Activated naive CD4-positive, alpha-beta T cell treated with anti-CD3 and anti-CD28 coated beads for 36 hours (primary cell): ENCODE measurements at places on chromosomes 2 and 18.

DNA sequence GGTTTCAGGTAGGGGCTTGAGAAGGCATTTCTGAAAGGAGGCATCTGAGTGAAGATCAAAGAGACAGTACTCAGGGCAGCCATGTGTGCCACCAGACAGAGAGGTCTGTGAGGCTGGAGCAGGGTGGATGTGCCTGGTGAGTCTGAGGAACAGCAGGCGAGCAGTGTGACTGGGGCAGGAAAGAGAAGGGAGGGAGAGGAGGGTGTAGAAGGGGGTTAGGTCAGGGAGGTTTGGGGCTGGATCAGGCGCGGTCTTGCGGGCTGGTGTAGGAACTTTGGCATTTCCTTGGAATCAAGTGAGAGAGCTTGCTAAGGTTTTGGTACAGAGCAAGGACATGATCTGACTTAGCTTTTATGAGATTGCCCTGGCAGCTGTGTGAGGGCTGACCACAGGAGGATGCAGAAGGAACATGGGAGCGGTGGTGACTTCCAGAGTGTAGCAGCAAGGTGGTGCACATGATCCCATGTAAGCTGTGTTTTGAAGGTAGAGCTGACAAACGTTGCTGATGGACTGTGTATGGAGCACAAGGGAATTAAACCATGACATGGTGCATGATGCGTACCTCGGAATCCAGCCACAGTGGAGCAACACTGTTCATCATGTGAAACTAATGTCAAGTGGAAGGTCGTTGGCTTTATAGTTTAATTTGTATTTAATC, 13.9 kb downstream of the RAB31 start:
- no peak overlapping the region for H3K4me3 ChIP-seq
- H3K36me3 ChIP-seq: no peaks in the 10 kb centered on the region
- no peaks in the 10 kb centered on the region for H3K4me1 ChIP-seq
- peaks cover 14% of the 10 kb centered on the region for H3K27me3 ChIP-seq

DNA sequence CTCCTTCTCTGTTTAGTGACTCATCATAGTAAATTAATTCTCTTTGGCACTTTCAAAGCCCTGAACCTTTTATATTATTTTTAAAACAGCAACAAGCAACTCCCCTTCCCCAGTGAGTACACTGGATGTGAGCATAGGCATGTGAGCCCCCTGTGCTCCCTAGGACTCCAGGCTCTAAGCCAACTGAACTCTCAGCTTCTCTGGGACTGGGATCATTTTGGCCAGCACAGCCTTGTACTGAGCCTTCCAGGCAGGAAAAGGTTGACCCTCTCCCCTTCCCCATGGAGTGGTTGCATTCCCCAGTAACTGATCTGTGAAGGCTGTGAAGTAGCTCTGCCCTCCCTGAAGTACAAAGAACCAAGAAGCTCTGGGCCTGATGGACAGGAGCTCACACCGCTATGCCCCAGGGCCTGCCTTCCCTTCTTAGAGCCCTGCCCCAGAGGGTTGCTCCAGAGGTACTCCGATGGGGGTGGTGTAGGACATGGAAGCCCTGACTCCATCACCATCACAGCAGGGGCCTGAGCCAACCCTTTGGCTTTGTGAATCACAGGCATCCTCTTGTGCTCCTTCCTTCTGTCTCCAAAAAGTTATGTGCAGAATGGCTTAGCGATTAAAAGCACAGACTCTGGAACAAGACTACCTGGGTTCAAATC, 57.8 kb downstream of the ADD2 start:
- no peaks in the 10 kb centered on the region for H3K36me3 ChIP-seq
- H3K4me3 ChIP-seq: no peak overlapping the region
- H3K4me1 ChIP-seq: peaks cover 7% of the 10 kb centered on the region
- no peaks in the 10 kb centered on the region for H3K27me3 ChIP-seq
- no peak overlapping the region for H3K27ac ChIP-seq

DNA sequence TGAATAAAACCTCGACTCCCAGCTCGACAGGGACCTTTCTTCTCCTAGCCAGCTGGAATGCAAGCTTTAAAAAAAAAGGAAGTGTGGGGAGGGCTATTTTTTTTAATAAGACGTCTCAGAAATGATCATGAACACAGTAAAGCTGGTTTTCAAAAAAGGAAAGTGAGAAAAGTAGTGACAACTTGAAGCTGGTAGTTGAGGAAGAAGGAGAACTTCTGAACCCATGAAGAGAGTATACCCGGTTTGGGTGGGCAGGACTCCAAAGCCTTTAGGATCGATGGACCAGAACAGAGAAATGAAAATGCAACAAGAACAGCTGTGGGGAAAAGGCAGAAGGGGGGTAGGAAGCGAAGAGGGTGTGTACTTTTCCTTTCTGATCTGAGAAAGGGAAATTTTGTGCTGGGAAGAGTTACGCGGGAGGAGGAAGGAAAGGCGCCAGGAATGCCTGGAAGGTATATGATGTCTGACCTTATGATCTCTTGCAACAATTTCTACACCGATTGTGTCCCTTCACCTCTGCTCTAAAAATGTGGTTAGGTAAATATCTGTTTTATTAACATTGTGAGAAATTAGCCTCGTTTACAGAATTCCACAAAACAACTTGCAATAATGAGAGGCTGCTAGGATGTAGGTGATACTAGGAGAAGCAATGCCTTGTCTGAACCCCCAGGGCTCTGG, 22.6 kb upstream of the CYP1B1 start:
- DNase-seq: no peak
- peaks cover 7% of the 10 kb centered on the region for H3K4me1 ChIP-seq
- H3K27me3 ChIP-seq: peaks cover 65% of the 10 kb centered on the region
- H3K27ac ChIP-seq: no peak overlapping the region
- peaks cover 2% of the 10 kb centered on the region for H3K36me3 ChIP-seq
- no peak overlapping the region for H3K4me3 ChIP-seq

- no peak overlapping the region for H3K27ac ChIP-seq
- H3K27me3 ChIP-seq: no peaks in the 10 kb centered on the region
- H3K4me1 ChIP-seq: no peaks in the 10 kb centered on the region
These were observed 17.2 kb upstream of the GPC1 start for GRCh38 chr2:240418311-240418710.

DNA sequence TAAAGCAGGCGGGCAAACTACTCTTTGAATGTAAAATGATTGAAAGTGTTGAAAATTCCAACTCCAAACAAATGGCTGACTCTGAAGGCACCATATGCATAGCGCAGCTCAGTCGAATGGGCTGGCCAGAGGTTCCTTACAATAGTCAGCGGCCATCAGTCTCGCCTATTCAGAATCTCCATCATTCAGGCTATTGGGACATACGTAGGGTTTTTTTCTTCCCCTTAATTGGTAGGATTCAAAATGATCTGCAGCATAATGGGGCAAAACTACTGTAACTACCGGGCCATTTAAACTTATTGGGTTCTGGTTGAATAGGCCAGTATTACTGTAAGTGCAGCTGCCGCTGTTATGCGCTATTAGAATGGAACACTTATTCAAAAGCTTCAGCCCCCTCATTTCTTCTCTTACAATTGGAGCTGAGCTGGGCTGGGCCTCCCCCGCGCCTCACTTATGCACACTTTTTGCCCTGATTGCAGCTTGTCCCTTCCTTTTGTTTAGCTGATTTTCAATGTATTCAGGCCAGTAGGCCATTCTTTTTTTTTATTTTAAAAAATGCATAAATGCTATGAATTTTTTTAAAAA, 40.4 kb downstream of the SLC9A4 start:
- H3K27me3 ChIP-seq: peaks cover 7% of the 10 kb centered on the region
- peaks cover 17% of the 10 kb centered on the region for H3K4me1 ChIP-seq
- H3K4me3 ChIP-seq: no peak overlapping the region
- no peaks in the 10 kb centered on the region for H3K36me3 ChIP-seq
- DNase-seq: no peak
- H3K27ac ChIP-seq: no peak overlapping the region

GRCh38 chr2:191041418-191042161, 27.6 kb upstream of the STAT1 start:
- DNase-seq: no peak
- no peak overlapping the region for H3K4me3 ChIP-seq
- H3K27me3 ChIP-seq: no peaks in the 10 kb centered on the region
- peaks cover 37% of the 10 kb centered on the region for H3K36me3 ChIP-seq
- no peak overlapping the region for H3K27ac ChIP-seq

GRCh38 chr2:96264656-96265348, 995 bp downstream of the TMEM127 start:
- H3K4me3 ChIP-seq: peak overlapping the region; percentile 99
- H3K4me1 ChIP-seq: peaks cover 58% of the 10 kb centered on the region
- H3K27me3 ChIP-seq: no peaks in the 10 kb centered on the region
- H3K27ac ChIP-seq: peak overlapping the region; percentile 48
- DNase-seq: peak; percentile 31

DNA sequence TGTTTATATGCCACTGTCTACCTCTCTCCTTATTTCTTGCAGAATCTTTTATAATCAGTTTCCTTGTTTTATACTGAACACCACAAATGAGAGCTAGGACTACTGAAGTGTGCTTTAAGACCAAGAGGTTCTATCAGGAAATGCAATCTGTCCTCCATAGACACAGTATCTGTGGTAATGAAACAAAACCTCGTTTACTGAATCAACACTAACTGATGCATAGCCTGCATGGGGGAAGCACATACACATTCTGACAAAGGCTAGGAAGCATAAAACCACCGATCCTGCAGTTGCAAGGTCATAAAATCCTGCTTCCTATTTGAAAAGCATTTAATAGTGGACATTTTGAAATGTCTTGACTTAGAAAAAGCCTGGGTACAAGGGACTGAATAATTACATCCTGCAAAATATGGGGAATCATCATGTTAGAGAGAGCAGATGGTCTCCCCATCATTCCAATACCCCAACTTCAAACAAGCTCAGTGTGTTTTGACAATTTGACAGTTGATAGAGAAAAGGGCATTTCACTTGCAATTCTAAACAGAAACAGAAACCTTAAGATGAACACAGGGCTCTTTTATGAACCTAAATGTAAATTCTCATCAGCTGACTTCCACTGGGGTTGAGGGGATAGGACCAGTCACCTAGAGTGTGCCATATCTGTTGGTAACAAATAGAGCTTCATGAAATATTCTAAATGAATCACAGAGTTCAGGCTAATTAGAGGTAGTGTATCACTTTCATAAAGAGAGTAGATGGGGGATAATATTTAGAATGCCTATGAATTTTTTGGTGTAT, 1845.6 kb upstream of the PIK3C3 start:
- H3K36me3 ChIP-seq: no peaks in the 10 kb centered on the region
- H3K4me3 ChIP-seq: no peak overlapping the region
- no peak overlapping the region for H3K27ac ChIP-seq
- H3K4me1 ChIP-seq: no peaks in the 10 kb centered on the region
